ENCODE measurements at places on chromosomes 16 and 17.

GRCh38 chr17:14940938-14941265 lies 324.2 kb downstream of the PMP22 start:
- DNase-seq, result no peak

DNA sequence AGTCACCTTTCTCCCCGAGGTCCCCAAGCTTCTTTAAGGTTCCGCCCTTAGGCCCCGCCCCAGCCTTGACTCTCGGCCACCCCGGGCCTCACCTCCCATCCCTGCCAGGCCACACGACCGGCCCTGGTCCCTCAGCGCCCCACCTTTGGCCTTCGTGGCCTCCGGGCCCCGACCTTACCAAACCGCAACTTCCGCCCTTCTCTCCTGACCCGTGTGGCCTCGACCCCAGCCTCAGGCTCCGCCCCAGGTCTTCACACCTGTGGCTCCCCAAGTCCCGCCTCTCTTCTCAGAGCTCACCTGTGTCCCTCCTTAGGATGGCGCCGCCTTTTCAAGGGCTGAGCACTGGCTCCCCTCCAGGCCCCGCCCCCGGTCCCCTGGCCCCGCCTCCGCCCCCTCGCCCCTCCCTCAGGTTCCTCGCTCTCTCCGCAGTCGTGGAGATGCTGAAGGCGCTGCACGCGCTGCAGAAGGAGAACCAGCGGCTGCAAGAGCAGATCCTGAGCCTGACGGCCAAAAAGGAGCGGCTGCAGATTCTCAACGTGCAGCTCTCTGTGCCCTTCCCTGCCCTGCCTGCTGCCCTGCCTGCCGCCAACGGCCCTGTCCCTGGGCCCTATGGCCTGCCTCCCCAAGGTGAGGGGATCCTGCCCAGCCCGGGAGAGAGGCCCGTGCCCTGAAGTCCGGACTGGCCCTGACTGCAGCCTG lies 10.0 kb upstream of the CISD3 start:
- DNase-seq, result no peak

DNA sequence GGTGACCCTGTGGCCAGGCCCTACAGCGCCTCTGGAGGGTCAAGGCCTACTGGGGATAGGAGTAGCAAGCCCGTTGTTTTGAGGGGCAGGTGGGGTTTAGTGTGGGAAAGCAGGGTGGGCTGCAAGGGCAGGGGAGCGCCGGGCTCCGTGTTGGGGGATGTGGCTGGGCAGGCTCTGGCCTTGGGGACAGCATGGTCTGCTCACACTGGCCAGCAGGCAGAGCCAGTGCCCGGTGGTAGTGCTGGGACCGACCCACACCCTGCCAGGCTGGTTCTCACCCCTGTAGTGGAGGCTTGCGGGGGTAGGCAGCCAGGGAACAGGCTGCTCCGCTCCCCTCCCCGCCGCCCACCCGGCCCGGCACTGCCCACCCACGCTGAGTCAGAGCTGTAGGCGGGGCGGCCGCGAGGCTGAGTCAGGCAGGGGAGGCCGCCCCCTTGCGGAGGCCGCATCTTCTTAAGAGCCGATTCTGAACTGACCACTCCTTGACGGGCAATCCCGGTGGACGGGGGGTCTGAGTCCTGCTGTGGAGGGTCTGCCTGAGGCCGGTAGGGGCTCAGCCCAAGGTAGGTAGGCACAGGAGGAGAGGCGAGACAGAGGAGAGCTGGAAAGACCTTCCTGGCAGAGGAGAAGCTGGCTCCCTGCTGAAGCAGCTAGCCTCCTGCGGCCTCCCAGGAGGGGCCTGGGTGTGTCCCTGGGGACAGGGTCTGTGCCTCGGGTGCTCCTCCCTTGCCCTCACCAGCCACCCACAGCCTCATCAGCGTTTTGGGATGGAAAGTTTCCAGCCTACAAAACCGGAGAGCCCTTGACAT lies 62.4 kb downstream of the BAIAP2 start:
- DNase-seq, result peak; percentile 53

DNA sequence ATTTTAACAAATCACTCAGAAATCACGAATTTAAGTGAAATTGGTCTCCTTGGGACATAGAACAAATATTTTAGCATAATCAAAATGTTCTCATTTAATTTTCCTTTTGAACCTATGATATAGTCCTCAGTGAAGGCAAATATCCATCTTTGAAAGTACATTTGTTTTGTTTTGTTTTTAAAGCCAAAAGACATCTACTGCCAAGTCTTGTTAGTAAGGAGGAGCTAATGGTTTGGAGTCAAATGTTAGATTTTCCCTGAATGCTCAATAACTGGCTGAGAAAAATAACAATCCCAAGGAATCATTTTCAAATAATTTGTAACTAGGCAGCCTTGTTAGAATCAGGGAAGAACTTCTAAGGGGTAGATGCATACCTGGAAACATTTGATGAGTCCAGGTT lies 302.9 kb upstream of the MAF start:
- no peak for DNase-seq

- no peak for DNase-seq
Measured at GRCh38 chr17:37708008-37708615, 36.7 kb downstream of the HNF1B start.

GRCh38 chr17:81394921-81395599 lies at the start of gene BAHCC1:
BAHCC1 (plus strand) TSS chr17:81395457; CDS start chr17:81399740, 4,283 bp downstream.
- DNase-seq, result peak; percentile 70

GRCh38 chr17:69492410-69493071 lies 78.0 kb downstream of the MAP2K6 start:
- DNase-seq, result no peak

DNA sequence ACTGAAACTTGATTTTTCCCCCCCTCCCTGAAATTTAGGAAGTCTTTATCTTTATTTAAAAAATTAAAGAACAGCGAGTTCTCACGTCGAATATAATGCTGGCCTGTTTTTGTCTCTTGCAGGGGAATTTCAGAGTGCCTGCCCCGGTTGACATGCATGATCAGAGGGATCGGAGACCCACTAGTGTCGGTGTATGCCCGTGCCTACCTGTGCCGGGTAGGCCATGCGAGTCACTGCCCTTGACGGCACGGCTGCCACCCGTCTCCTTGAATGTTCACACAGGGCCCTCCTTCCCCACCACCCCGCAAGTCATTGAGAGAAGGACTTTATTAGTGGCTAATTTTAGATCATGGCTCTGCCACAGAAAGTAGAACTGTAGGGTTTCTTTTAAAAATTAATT lies 54.7 kb downstream of the VPS35L start:
- no peak for DNase-seq

DNA sequence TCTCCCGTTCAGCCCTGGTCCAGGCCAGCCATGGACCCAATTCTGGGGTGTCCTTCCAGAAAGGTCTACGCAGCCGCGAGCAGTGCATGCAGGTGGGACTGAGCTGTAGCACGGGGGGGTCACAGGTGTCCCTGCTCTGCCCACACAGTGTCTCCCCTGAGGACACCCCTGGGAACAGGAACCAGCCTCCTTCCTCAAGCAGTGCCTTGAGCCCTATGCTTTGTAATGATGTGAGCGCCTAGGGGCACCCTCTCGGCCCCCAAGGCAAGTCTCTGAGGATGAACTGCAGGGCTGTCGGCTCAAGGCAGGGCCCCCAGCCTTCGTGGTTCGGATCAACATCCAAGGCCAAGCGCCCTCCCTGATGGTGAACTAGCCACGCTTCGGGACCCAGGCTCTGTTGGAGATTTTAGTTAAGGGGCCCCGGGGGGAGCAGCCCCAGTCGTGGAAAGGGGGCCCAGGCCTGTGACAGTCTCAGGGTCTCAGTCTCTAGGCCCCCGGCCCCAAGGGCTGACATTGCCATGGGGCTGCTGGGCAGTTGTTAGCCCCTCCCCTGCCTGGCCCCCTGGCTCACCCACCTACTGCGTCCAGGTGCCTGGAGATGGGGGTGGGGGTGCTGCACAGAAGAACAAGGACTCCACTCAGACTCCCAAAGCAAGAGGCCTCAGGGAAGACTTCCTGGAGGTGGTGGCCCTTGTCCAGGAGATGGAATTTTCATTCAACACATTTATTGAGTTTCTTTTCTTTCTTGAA lies 2.3 kb downstream of the IL17C start:
- DNase-seq, result no peak

- no peak for DNase-seq
Measured at GRCh38 chr16:29146266-29146665, 161.4 kb downstream of the LAT start.

- no peak for DNase-seq
Measured at GRCh38 chr17:14004927-14005620, 64.2 kb upstream of the COX10 start.

- DNase-seq, result no peak
Measured at GRCh38 chr17:70137451-70138230, 31.7 kb upstream of the KCNJ2 start.

GRCh38 chr17:31051506-31051905 lies 43.3 kb upstream of the NF1 start:
- no peak for DNase-seq

GRCh38 chr17:54172985-54173316 lies 350.2 kb downstream of the KIF2B start:
- DNase-seq, result no peak

- DNase-seq, result no peak
Measured at GRCh38 chr17:82059272-82060000, 6.2 kb downstream of the DUS1L start.

- DNase-seq, result no peak
Measured at GRCh38 chr16:85461022-85461813, 151.9 kb upstream of the GSE1 start.

GRCh38 chr17:76071531-76072147 lies 678 bp downstream of the SRP68 start:
- DNase-seq, result no peak

DNA sequence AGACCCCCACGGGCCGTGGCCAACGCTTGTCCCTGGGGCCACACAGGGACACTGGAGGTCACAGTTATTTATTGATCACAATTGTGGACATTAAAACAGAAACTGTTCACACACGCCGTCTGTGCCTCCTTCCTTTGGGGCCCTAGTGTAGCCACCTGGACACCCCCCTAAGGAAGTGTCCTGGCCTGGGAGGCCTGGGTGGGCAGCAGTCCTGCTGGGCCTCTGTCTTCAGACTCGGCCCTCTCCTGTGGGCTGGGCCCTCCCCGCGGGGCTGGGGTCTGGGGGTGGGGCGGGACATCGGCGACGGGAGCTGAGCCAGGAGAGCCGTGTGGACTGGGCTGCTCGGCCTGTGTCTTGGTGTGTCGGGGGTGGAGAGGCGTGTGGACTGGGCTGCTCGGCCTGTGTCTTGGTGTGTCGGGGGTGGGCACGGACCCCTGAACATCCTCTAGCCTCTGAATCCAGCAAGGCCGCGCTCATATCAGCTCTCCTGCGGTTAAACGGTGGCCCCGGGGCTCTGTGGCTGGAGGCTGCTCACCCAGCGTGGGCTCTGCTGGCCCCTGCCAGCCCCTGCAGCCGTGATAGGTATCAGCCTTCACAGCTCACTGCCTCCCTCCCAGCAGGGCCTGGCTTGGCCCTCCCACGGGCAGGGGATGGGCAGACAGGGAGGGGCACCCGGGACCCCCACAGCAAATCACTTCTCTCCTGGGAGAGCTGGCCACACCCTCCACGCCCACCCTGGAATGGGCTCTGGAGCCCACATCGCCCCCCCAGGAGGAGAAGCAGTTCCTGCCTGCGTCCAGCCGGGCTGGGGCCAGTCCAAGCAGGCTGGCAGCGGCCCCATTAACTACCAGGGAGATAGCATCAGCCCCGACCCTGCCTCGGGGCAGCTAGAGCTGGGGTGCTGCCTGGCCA lies 1.1 kb upstream of the NHLRC4 start:
- DNase-seq, result no peak

DNA sequence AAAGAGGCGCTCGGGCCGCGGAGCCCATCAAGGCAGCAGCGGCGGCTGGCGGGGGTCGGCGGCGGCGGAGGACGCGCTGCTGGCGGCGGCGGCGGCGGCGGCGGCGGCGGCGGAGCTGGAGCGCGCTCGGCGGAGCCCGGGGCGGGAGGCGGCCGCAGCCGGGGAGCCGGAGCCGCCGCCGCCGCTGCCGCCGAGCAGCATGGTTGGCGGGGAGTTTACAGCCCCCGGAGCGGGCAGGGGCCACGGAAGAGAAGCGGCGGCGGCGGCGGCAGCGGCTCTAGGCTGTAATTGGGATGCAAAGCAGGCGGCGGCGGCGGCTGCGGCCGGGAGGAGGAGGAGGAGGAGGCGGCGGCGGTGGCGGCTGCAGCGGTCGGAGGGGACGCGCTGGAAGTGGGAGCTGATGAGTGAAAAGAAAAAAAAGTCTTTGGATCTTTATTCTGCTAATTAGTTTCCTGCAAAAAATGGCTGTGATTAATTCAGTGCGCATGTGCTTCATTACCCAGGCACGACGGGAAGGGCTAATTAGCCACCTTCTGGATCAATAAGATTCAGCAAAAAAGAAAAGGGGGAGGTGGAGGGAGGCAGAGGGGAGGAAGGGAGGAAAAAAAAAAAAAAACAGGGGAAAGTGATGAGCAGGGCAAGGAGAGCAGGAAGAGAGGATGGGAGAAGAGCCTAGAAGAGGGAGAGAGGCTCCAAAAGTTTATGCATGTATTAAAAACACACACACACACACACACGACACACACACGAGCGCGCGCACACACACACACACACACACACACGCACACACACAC lies 10.9 kb upstream of the ZFHX3 start:
- DNase-seq, result no peak

- DNase-seq, result no peak
Measured at GRCh38 chr16:49520492-49521038, 147.0 kb downstream of the C16orf78 start.

GRCh38 chr17:38617967-38618760 lies 12.4 kb upstream of the SRCIN1 start:
- no peak for DNase-seq

GRCh38 chr17:77874303-77875050 lies 84.0 kb upstream of the TNRC6C start:
- no peak for DNase-seq

DNA sequence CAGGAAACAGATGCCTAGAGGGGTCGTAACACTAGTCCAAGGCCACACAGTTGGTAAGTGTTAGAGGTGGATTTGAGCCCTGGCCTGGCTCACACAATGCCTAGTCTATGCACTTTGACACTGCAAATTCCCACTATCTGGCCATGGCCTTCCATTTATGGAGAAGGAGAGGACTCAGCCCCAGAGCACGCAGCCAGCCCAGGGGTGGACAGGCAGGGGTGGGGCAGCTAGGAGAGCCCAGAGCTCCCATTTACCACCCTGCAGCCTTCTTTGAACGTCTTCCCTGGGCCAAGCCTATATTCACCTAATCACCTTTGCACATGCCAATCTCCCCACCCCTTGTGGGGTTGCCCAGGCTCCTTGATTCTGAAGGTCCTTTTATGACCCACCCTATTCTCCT lies 81.2 kb downstream of the DYNLRB2 start:
- DNase-seq, result no peak

DNA sequence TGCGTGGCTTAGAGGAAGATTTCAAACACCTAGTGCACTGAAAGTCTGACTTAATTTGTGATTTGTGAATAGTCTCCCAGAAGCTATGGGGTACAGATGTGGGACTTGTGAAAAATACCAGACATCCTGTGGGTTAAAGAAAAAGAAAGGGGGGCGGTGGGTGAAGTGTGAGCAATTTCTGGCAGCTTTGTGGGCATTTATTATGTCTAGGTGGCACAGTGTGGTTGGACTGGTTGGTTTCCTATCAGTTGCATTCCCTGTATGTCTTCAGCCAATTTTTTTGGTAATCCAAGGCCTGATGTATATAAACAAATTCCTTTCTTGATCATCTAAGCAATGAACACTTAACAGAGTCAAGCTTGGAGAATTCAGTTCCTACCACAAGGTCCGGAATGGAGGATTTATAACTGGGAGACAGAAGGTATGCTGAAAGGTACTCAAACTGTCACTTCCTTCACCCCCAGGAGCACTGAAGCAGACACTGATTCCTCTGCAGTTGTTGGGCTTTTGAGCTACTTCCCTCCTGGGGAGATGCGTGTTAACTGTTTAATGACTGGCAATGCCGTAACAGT lies 211.6 kb downstream of the WWOX start:
- DNase-seq, result no peak

Measured in T-cell (primary cell).